ENCODE measurements at places on chromosomes 4 and X.
A peak's percentile ranks its signal among the peaks of the same experiment; 100 is the strongest.

- DNase-seq, result no peak
Observed at GRCh38 chrX:110201799-110202198, 116.1 kb downstream of the AMMECR1 start.

DNA sequence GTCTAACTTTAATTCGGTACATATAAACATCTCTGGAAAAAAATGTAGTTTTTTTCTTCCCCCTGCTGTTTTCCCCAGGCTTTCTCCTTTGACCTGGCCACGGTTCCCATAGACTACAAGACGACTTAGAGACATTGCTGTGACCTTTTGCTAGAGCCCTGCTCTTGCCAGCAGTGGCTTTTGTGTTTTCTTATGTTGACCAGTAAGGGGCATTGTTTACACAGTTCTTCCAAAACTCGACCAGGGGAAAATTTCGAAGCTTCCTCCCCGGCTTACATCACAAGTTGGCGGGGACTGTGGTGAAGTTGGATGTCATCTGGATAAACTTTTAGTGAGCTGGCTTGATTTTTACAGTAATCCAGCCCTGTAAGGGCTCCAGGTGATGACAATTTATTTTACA is 9.3 kb downstream of the CCDC160 start:
- DNase-seq, result no peak

- DNase-seq, result peak; percentile 55
Observed at GRCh38 chrX:135086197-135086854, 34.0 kb downstream of the ETDB start.

DNA sequence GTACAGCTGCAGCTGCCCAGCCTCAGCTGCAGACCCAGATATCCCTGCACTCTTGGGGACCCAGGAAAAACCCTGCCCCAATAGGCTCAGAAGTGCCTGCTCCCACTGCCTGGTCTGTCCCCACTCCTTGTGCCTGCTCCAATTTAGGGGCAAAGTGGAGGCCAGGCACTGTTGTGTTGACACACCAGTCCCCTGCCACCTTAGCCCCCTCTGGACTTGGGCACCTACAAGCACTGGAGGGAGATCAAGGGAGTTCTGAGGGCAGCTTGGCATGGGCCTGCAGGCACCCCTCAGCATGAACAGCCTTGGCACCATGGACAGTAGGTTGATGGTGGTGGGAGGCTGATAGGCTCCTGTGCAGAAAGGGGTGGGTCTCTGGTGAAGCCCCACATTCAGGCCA is 2020.8 kb upstream of the ADGRL3 start:
- DNase-seq, result no peak

- no peak for DNase-seq
Observed at GRCh38 chrX:118216087-118216486, 99.5 kb upstream of the KLHL13 start.

GRCh38 chr4:79827283-79827682 is 245.7 kb downstream of the ANTXR2 start:
- DNase-seq, result no peak

DNA sequence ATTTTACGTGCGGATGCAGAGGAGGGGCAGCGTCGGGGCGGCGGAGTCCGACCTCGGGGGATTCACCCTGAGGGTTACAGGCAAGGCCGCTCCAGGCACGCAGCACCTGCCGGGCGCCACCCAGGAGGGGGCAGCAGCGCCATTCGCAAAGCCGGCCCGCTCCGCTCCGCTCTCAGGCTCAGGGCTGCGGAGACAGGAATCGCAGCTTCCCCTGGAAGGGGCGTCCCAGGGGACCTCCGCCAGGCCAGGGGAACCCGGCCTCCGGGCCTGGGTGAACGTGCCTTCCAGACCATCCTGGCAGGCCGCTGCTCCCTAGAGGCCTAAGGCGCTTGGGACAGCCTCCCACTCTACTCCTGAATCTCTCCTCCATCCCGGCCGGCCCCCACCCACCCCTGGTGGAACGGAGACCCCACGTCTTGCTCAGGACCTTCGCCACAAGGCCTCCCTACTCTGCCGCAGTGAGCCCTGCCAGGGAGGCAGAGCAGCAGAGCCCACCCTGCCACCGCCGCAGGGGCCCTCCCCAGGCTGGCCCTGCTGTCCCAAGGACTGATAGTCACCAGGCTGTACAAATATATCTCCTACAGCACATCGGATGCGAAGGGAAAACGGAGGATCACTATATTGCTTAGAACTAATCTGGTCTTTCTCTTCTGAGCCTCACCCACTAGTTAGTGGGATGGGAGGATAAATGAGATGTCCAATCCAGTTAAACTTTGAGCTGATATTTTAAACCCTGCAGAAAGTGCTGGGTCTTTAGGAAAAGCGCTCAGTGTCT is 115.0 kb downstream of the SMIM20 start:
- DNase-seq, result peak; percentile 63

Measured in activated CD4-positive, alpha-beta T cell treated with anti-CD3 and anti-CD28 coated beads for 4 hours (primary cell).